ENCODE measurements at places on chromosomes 7 and 10. TPM values are rescaled to one million over a fixed set of nuclear protein-coding genes. Genes with fewer than 3 reads are reported as not detected.

- no peaks in the 10 kb centered on the region for H3K36me3 ChIP-seq
Observed at GRCh38 chr10:113496111-113497109, 56.4 kb upstream of the HABP2 start.

- H3K36me3 ChIP-seq, result no peaks in the 10 kb centered on the region
- no peak for DNase-seq
- no peak overlapping the region for H3K27ac ChIP-seq
- H3K27me3 ChIP-seq, result no peaks in the 10 kb centered on the region
- H3K4me1 ChIP-seq, result peaks cover 28% of the 10 kb centered on the region
- no peak overlapping the region for H3K4me3 ChIP-seq
Observed at GRCh38 chr10:109928475-109928891, 5.2 kb upstream of the XPNPEP1 start.

- H3K36me3 ChIP-seq, result no peaks in the 10 kb centered on the region
- no peak overlapping the region for H3K27ac ChIP-seq
- peaks cover 3% of the 10 kb centered on the region for H3K4me1 ChIP-seq
- H3K4me3 ChIP-seq, result no peak overlapping the region
- DNase-seq, result no peak
Observed at GRCh38 chr10:116708391-116708821, 34.0 kb downstream of the HSPA12A start.

DNA sequence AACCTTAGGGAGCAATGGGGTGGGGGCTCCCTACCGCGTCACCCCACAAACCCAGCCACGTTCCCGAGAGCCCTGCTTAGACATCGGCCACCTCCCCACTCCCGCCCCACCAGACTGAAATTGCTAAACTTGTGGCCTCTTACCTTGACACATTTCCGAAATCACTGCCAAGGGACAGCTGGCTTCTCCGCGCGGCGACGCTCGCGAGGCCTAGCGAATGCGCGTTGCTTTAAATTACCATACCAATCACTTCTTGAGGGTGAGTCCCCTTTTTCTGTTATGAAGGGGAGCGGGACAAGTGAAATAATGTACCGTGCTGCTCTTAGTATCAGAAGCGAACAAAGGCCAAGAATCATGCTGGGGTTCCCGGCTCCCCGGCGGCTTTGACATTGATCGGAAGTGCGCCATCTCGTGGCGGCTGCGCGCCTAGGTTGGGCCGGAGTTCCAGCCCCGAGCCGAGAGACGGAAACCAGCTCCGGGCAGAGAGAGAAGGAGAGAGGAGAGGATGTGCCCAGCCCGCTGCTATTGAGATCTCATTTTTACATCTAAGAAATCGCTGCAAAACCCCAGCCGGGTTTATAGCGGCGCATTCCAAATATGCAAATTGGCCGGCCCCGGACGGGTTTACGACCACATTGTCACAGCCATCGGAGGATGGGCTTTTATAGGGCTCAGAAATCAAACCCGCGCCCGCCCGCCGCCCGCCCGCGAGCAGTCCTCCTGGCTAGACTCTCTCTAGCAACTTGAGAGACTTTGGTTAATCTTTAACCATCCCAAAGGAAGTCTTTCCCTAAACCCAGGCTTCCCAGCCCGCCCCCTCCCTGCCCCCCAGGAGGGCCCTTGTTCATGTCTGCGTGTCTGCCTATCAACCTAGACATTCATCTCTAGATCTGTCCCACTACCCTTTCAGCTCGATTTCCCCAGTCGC lies 5.3 kb downstream of the HOXA11 start:
- H3K27me3 ChIP-seq, result peaks cover 99% of the 10 kb centered on the region
- DNase-seq, result no peak
- peaks cover 10% of the 10 kb centered on the region for H3K4me1 ChIP-seq
- H3K27ac ChIP-seq, result peak overlapping the region; percentile 48
- H3K4me3 ChIP-seq, result peak overlapping the region; percentile 82

DNA sequence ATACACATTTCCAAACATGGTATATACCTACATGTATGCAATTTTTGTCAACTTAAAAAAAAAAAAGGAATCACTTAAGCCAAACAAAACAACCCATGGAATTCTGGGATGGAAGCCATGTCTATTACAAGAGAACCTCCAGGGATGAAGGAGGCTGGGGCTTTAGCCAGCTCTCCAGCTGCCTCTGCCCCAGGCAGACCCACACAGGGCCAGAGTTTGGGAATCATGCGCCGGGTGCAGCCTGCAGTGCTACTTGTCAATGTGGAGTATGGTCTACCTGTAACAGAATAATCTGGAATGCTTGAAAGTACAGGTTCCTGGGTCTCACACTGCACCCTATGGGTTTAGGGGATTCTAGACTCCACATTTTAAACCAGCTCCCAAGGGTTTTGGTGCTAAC lies 10.8 kb downstream of the ATP6V0E2 start:
- no peak for DNase-seq
- no peak overlapping the region for H3K4me3 ChIP-seq
- H3K27me3 ChIP-seq, result no peaks in the 10 kb centered on the region
- H3K27ac ChIP-seq, result no peak overlapping the region
- H3K36me3 ChIP-seq, result no peaks in the 10 kb centered on the region

The CYP26C1 gene
- total RNA-seq, result not detected

Data from type B pancreatic cell (in vitro differentiated cells).